ENCODE measurements at places on chromosomes 4 and X.

- DNase-seq: no peak
Observed at GRCh38 chr4:142318280-142318679, 527.8 kb downstream of the INPP4B start.

GRCh38 chrX:72351606-72352334 lies 46.1 kb upstream of the CITED1 start:
- DNase-seq: no peak

DNA sequence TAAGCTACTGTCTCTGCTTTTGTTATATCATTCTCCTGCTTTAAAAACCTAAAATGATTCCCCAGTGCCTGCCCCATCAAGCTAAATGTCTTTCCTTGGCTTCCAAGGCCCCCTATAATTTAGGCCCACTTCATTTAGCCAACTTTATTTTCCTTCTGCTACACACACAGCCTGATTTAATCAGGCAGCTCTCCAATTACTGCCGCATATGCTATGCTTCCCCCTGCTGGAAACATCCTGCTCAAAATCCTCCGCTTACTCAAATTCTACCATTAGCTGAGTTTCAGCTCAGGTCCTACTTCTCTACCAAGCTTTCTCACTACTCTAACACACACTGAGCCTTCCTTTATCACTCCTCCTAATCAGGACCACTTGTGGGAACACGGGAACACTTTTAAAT lies 17.0 kb downstream of the LAMP2 start:
- DNase-seq: no peak

DNA sequence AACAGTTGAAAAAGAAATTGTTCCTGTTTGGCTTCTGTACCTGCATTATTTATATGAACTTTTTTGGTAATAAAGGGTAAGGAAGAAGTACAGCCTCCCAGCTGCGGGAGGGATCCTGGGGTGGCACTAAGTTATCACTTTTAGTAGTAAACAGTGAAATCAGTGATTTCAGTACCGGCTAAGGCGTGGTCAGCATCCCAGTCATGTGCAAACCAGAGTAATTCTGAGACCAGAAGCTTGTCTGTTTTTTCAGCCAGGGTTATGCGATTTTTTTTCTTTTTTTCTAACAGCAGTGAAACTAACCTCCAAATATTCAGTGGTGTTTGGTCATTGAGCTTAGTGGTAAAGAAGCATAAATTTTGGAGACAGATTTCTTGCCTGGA lies 3.3 kb downstream of the EGF start:
- no peak for DNase-seq
